ENCODE measurements at places on chromosomes 3 and 15.

DNA sequence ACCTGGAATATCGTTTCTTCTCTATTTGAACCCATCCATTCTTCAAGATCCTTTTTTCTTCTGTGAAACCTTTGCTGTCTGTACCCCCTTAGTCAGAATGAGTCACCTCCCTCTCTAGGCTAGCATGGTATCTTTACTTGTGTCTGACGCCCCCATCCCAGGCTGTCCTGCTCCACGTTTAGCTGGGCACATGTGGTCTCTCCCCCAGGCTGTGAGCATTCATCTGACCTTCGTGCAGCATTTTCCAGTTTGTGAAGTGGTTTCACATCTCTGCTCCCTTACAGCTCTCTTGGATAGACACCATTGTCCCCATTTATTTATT, 14.3 kb upstream of the TLE3 start:
- no peak for DNase-seq

GRCh38 chr15:65217526-65218482, 6.5 kb upstream of the CILP start:
- no peak for DNase-seq

DNA sequence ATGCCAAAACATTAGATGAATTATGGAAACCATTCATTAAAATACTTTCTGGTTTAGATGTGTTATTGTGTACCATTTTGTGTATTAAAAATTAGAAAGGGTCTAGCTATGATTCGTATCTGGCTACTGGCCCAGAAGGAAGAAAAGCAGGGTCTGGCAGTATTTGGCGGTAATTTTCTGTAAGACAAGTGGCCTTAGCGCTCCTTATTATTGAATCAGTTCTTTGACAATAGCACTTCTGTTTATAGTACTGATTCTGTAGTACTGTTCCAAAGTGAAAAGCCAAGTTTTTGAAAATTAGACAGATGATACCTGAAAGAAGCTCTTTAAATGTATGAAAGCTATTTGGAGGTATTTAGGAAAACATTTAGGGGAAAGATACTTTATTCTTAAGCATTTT, 10.2 kb downstream of the GLCE start:
- no peak for DNase-seq

DNA sequence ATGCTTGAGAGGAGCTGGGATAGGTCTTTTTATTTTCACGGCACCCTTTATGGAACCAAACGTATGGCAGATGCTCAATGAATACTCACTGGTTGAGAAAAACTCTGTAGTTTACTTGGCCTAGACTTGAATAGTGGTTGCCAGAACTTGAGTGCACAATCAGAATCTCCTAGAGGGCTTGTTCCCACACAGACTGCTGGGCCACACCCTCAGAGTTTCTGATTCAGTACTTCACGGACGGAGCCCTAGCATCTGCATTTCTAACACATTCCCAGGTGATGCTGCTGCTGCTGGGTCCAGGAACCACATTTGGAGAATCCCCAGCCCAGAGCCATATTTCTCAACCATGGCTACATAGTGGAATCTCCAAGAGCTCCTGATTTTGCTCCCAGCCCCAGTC, 24.6 kb downstream of the CA12 start:
- no peak for DNase-seq

- DNase-seq: no peak
Measured at GRCh38 chr15:61169275-61169903, 59.7 kb downstream of the RORA start.

DNA sequence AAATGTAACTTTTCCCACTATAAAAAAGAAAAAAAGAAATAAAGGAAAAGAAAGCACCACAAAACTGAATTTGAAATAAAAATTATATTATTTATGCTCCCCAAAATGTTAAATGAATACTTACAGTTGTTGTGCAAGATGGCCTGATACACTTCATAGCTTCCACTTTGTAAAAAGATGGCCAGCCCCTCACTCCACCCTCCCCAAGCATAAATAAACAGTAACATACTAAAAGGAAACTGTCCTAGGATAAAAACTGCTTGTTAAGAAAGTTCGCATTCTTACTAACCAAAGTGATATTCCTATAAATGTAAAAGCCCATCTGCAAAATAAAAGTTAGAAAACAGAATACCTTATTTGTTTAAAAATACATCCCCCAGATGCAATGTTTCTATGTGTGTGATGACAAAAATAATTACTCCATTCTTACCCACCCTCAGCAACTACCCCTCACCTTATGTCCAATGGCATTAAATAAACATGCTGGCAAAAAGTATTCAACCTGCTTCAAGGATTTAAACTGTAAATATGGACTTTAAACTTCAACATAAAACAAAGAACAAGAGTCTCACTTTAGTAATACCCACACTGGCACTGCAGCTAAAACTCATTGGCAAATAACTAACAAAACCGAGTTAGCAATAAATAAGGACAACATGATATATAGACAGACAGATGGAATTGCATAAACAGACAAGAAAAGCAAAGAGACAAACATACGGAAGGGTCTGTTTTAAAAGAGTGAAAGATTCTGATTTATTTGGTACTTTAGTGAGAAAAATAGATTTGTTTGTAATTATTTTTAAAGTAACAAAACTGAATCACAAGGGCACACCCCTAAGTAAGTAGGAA, 47.7 kb downstream of the ZBTB20 start:
- DNase-seq: no peak

DNA sequence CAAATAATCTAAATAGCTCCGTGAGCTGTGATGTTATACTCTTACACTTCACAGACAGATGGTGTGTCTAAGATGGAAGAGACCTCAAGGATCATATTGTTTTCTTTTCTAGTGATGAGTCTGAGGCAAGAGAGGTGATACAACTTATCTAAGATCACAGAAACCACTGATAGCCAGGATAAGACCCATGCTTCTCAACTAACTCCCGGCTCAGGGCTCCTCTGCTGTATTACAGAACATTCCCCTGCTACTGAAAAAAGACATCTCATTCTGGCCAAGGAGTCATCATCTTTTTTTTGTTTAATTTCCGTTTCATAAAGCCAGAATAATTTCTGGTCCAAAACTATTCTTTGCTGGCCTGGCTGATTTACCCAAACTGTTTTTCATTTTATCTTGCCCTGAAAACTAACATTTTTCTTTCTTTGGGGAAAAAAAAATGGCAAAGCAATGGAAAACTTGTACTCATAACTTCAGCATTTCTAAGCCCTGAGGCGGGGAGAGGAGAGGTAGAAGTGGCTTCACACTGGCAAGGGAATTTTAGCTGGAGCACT, 46.9 kb upstream of the GAP43 start:
- no peak for DNase-seq

DNA sequence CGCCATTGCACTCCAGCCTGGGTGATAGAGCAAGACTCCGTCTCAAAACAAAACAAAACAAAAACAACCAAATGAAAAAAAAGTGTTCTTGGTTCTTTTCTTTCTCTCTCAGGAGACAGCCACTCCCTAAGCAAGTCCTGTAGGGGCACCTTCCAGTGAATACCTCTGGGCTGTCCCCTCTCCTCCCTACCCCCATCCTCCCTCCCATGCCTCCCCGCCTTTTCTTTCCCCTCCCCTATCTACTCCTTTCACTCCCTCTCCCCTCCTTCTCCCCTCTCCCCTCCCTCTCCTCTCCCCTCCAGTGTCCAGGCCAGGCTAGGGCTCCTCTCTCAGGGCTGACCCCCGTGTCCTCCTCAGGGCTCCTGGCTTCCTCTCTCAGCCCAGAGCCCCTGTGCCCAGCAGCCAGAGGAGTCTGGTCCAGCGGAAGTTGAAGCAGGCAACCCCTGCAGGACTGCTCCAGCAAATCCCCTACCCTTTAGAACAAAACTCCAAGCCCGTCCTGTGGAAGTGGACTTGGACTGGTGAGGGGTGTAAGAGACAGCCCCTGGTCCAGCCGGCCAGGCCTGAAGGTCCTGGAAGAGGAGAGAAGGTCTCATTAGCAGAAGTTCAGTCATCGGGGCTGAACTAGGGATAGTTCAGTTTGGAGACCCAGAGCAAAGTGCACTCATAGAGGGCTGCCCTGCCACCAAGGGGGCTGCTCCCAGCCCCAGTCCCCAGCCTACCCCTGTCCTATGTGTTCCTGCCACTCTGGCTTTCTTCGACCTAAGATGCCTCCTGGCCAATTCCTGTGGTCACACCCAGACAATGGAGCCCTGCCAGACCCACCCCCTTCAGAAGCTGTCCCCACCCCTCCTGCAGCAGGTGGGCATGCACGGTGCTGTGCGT, 79.8 kb upstream of the IQSEC1 start:
- DNase-seq: no peak

DNA sequence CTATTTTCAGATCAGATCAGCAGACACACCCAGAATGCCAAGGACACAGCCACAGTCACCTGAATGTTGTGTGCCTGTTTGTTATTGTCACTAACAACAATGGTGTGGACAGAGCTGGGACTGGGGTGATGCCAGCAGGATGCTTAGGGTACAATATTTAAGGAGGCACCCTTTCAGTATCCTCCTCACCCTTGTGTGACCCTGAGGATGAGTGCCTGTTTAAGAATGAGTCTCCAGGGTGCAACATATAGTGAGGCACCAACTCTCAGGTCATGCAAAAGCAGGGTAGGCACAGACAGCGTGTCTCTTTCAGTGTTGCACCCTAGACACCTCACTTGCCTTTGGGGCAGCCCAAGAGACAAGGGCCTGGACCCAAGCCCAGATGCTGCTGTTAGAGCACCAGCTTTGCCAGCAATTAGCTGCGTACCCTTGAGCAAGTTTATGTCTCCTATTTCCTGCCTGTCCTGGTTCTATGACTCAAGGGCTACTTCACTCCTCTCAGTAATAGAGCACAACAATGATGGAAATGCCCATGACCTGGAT, 122.6 kb downstream of the AQP9 start:
- no peak for DNase-seq

- no peak for DNase-seq
Measured at GRCh38 chr3:184716622-184717398, 4.9 kb upstream of the MAGEF1 start.

GRCh38 chr3:159805411-159805772, 183.2 kb upstream of the IL12A start:
- no peak for DNase-seq

DNA sequence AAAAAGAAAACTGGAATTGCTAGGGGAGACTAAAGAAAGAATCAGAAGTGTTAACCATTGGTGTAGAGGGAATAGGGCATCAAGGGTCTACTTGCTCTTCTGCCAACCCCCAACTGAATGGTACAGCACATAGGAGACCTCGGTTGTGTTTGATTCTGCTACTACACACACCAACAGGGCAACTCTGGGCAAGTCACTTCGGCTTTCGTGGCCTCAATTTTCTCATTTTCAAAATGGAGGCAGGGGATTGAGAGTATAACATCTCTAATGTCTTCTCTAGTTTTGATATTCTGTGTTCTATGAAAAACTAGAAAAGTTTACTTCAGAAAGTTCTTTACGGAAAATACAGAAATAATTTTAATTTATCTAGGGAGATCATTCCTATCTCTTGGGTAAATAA, 120.3 kb upstream of the PHLDB2 start:
- no peak for DNase-seq

- no peak for DNase-seq
Measured at GRCh38 chr3:94115482-94115881, 52.6 kb downstream of the NSUN3 start.

- no peak for DNase-seq
Measured at GRCh38 chr15:61376516-61376915, 147.4 kb upstream of the RORA start.

GRCh38 chr3:58706395-58707167, 40.0 kb upstream of the FAM3D start:
- DNase-seq: no peak

- no peak for DNase-seq
Measured at GRCh38 chr3:112793326-112794081, 53.2 kb downstream of the CD200R1L start.

DNA sequence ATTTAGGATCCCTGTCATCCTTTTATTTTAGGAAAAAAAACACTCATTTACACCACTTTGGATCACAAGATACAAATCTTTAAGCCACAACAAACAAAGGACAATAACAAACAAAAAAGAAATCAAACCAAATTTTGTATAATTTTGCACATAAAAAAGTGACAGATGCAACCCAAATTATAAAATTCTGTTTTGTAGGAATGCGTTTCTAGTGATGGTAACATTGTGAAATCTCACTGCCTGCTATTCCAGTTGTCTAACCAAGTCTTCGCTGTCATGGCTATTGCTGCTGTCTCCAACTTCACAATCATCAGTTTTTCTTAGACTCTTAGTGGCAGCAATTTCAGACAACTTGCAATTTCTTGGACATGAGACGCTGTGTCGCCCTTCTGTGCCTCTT, 58.3 kb upstream of the ARL6 start:
- DNase-seq: no peak

- DNase-seq: no peak
Measured at GRCh38 chr3:60887574-60887973, 363.7 kb downstream of the FHIT start.

DNA sequence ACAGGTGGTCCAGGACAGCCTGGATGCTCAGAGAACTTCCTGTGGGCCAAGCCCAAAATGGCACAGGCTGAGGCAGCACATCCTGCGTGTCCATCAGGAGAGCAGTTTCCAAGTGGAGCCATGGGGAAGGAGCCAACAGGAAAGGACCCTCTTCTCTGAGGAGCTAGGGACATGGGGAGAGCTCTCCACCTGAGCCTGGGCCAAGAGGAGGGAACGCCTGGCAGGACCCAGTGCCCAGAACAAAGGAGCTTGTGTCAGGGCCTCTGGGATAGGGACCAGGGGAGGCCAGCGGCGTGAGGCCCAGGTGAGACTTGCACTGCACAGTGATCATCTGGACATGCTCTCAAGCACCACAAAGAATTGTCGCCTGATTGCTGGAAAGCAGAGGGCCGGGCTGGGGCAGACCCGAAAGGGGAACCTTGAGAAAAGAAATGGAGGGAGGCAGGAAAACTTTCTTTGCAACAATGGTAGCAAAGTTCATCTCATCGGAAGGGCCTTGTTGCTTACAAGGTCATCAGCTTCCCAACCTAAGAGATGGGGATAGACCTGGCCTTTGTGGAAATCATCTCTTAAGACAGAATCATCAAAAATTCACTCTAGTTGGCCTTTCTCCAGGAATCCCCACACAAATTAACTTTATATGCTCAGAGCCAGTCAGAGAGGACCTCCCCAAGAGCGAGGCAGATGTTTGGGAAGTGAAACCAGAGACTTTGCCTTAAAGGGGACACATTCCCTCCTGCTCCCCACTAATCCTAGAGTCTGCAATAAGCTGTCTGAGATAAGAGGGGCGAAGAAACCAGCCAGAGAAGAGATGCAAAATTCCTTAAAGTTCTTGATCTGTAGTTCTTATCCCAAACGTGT, 47.7 kb upstream of the HES1 start:
- no peak for DNase-seq

GRCh38 chr15:58324533-58324932, 107.3 kb upstream of the LIPC start:
- no peak for DNase-seq

DNA sequence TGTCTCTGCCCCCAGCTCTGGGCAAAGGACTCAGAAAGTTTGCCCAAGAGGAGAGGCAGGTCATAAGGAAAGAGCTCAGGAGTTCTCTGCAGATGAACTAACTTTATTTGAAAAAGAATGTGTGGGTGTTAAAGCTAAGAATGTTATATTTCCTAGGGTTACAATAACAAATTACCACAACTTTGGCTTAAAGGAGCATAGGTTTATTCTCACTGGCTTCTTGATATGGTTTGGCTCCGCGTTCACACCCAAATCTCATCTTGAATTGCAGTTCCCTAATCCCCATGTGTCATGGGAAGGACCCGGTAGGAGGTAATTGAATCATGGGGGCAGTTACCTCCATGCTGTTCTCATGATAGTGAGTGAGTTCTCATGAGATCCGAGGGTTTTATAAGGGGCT, 383.7 kb upstream of the CFAP20DC start:
- DNase-seq: no peak
